ENCODE measurements at places on chromosomes 1 and 21. TPM values are rescaled to one million over a fixed set of nuclear protein-coding genes. Genes with fewer than 3 reads are reported as not detected.
A peak's percentile ranks its signal among the peaks of the same experiment; 100 is the strongest.

The ZZZ3 gene
- total RNA-seq = 48.4 TPM

DNA sequence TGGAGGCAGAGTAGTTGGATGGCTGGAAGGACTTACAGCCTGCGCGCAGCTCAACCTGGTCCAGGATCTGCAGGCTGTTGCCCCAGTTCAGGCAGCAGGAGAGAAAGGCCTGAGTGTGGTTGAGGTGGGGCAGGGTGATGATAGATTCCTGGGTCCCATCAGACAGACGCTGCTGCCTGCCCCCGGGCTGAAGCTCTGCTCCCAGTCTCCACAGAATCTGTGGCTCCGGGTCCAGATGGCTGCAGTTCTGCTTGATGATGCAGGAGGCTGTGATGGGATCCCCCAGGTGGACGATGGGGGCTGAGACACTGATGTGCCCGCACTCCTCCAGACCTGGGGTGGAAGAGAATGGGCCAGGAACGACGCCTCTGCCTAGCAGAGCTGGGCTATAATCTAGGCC is 7.4 kb downstream of the CSF3R start:
- DNase-seq = no peak

GRCh38 chr1:64838486-64838885 is 93.6 kb downstream of the RAVER2 start:
- DNase-seq = peak; percentile 68

DNA sequence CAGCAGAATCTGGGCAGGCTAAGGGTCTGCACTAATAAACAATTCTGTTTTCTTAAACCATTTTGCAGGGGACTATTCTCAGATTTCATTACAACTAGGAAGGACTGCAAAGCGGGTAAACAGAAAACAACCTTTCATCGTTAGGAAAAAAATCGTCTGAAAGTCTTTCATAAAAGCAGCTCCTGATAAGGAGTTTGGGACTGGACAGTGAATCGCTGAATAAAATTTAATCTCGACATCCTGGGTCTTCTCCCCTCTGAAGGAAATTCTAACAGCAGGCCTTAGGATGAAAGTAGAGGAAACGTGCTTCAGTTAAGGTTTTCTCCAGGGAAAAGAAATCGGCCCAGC is 471 bp upstream of the MTF2 start:
- DNase-seq = no peak

The LCK gene
- not detected for total RNA-seq

DNA sequence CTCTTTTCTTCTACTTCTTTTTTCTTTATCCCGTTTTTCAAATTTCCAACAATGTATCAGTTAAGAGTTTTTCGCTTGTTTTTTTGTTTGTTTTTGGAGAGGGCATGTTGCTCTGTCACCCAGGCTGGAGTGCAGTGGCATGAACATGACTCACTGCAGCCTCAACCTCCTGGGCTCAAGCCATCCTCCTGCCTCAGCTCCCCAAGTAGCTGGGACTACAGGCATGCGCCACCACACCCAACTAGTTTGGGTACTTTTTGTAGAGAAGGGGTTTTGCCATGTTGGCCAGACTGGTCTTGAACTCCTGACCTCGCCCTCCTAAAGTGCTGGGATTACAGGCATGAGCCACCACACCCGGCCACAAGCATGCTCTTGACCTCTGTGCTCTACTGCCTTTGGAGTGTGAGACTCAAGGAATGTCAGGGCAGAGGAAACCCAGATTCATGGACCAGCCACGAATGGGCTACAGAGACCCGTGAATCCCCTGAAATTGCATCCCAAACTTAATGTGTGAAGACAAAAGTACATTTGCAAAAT is 65.1 kb upstream of the HSD17B7 start:
- no peak for DNase-seq

The PPFIA4 gene
- total RNA-seq = 0.16 TPM

The AGMAT gene
- 1.1 TPM for total RNA-seq

DNA sequence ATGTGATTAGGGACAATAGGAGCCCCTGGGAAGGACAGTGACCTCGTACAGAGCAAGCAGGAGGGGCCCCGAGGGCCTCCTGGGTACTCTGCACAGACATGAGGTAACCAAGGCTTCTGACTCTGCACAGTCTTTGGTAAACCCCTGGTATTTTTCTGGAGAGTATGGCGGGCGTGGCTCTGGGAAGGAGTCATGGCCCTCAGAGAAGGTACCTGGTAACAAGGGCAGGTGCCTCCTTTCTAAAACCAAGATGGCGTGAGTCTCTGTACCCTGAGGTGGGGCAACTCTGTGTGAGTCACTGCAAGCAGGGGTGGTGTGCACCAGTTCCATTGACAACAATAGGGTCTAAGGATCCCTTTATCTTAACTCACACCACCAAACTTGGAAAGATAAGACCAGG is 39.9 kb upstream of the SLC19A1 start:
- no peak for DNase-seq

GRCh38 chr1:56451491-56451890 is 127.9 kb downstream of the PLPP3 start:
- DNase-seq = no peak

DNA sequence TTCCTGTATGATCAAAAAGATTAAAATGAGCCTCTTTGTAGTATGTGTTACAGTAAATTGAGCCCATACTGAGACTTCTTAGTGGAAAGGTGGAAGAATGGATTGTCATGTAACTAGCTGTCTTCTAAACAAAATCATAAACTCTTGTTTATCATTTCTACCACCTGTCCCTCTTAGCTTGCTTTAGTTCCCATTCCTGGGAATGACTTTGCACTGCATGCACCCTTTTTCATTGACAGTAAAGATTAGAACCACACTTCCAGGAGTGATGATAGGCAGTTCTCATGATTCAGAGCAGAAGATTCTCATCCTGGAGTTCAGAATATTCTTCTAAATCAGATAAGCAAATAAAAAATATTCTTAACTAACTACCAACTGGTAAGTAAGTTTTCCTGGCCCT is 28.0 kb downstream of the DENND2D start:
- DNase-seq = no peak

The PPIE gene
- 42.6 TPM for total RNA-seq

The ITLN2 gene
- not detected for total RNA-seq

GRCh38 chr1:40956407-40956806 is 23.1 kb upstream of the CTPS1 start:
- DNase-seq = no peak

DNA sequence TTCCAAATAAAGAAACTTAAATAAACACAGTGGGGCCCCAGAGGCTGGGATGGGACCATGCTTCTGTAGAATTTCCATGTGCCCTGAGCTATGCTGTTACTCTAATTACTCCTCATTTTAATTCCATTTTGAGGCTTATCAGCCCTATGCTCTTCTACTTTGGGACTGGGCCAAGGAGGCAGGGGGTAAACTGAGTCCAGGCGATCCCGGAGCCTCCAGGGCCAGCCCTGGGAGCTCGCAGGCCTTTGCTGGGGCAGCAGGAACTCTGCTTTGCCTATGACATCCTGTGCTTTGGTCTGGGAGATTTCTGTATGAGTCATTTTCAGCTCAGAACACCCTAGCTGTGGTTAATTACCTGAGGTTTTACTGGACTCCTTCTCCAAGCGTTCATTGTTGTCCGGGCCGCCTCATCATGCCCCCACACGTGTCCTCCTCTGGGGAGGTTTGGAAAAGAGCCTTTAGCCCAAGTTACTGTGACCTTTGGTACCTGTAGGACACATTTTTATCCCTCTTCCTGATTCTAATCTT is 95.7 kb downstream of the RHOU start:
- no peak for DNase-seq

Data from endothelial cell of umbilical vein (primary cell).